ENCODE measurements at places on chromosomes 16 and 17.

DNA sequence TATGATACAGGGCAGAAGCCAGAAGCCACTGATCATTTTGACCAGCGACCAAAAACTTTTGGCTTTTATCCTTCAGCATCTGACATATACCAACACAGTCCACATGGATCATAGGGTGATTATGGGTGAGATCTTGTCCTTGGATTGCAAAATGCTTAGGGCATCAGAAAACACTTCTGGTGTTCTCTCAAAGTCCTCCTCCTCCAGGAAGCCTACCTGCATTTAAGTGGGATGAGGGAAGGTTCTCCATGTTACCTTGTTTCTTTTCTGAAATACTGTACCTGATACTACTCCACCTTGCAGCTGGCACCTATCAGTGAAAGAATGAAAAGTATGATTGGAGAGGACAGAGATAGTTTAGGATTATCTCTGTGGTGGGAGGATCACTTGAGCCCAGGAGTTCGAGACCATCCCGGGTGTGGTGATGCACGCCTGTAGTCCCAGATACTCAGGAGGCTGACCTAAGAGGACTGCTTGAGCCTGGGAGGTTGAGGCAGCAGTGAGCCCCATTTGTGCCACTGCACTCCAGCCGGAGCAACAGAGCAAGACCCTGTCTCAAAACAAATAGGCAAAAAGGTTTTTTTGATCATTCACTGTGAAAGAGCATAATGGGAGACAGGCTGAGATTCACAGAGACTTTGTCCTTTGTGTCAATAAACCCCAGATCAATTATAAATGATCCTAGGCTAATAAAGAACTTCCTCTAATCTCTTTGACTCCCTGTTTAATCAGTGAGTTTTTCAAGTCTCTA is 46.8 kb upstream of the B4GALNT2 start:
- no peak for DNase-seq

GRCh38 chr16:82046541-82046940 is 11.5 kb downstream of the HSD17B2 start:
- no peak for DNase-seq

DNA sequence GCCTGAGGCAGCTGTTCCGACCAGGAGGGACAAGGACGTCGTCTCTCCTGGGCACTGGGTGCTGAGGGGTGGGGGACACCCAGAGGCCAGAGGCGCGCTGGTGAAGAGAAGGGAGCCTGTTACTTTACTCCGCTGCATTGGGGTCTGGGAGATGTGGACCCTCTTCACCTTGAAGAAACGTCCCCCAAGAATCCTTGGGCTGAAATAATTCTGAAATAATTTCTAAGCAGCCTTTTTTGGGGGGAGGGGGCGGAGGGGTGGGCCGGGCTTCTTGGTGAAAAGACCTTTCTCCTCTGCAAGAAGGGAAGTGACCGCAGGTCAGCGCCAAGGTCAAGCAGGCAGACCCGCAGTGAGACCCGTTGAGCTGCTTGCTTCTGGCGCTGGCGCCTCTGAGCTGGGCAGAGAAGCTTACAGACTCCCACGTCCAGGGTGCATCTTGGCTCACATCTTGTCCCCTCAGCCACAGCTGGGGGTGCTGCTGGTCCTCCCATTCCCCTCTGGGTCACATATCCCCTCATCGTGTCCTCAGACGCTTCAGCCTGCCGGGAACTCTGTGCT is 1.1 kb downstream of the SYT17 start:
- no peak for DNase-seq

DNA sequence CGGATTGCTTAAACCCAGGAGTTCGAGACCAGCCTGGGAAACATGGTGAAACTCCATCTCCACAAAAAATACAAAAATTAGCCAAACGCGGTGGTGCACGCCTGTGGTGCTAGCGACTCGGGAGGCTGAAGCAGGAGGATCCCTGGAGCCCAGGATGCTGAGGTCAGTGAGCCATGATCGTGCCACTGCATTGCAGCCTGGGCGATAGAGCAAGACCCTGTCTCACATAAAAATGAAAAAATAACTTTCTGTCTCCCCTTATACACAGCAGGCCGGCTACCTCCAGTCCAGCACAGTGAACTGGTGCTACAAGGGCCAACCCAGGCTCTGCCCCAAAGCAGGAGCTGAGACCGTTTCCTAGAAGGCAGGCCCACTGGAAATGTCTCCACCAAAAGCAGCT is 59.7 kb downstream of the YWHAE start:
- no peak for DNase-seq

- DNase-seq: no peak
These were observed 20.3 kb downstream of the XPO6 start for GRCh38 chr16:28191364-28191960.

GRCh38 chr16:56334761-56335160 is 90.6 kb downstream of the AMFR start:
- DNase-seq: no peak

- no peak for DNase-seq
These were observed 13.4 kb downstream of the UBALD1 start for GRCh38 chr16:4601036-4601863.

DNA sequence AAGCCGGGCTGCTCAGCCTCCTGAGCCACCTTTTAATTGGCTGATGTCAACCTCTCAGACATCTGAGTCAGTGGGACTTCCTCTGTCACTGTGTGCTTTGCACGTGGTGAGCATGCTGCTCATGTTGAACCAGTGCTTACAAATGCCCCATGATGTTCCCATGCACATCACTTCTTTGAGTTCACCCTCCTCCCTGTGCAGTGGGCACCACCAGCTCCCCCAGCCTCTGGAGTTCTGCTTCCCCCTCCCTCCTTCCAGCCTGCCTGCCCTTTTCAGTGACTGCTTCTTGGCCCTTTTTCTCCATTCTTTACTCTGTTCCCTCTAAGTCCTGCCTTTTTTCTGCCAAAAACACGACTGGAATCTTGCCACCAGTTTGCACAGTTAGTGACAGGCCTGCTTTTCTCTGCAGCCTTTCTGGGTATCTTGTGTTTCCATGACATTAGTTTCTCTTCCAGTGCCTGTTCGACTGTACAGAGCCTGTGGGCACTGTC is 41.6 kb downstream of the USP10 start:
- no peak for DNase-seq

All from iPS-NIHi11 (cell line).